ENCODE measurements at places on chromosomes 3 and 15. TPM values are rescaled to one million over a fixed set of nuclear protein-coding genes. Genes with fewer than 3 reads are reported as not detected.

Gene ANKRD63
- 0.14 TPM for polyA plus RNA-seq

Gene SH2D7
- polyA plus RNA-seq = 0.92 TPM

Gene SPG11
- polyA plus RNA-seq = 81.9 TPM

Gene ADCY5
- polyA plus RNA-seq = 37.9 TPM

GRCh38 chr3:191352014-191352413 is 21.7 kb upstream of the UTS2B start:
- no peak for DNase-seq
- no peaks in the 10 kb centered on the region for H3K36me3 ChIP-seq
- H3K27ac ChIP-seq = no peak overlapping the region

DNA sequence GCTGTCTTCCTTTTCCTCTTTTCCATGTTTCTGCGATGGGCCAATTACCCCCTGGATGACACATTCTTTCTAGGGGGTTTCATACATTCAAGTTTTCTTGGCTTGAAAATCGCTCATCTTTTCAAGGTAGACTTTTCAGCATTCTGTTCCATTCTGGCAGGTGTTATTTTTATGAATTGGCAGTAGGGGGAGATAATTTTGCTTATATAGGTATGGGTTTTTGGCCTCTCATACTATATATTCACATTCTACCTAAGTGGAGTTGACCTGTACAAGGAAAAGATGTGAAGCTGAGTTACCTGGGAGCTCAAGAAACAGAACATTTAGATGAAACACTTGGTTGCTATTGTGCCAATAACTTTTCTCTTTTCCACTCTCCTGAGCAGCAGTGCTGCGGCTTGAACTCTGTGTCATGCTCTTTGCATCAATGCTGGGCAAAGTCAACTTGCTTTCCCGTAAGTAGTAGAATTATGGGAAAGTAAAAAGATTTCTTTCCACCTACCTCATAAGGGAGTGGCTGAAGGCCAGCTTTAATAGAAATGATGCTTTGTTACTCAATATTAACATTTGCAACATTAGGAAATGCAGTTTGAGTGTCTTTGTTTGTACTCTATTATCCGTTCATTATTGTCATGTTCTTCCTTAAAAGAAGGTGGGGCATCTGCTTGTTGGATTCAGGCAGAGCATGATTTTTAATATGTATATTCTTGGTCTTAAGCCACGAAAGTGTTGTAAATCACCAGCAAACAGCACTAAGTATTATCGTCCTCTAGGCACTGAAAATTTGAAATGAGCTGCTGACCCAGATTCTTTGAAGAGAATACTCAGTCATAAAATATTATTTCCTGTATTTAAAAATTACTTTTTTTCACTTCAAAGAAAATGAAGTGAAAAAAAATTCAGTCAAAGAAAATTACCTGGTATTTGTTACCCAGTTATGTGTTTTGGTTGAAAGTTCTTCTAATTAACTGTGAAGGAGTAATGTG is 27.7 kb upstream of the MFSD1 start:
- DNase-seq = no peak
- peaks cover 2% of the 10 kb centered on the region for H3K36me3 ChIP-seq

- H3K4me3 ChIP-seq = no peak overlapping the region
- no peak overlapping the region for H3K27ac ChIP-seq
- H3K27me3 ChIP-seq = no peaks in the 10 kb centered on the region
These were observed 171.0 kb downstream of the RBMS3 start for GRCh38 chr3:29451920-29452319.

DNA sequence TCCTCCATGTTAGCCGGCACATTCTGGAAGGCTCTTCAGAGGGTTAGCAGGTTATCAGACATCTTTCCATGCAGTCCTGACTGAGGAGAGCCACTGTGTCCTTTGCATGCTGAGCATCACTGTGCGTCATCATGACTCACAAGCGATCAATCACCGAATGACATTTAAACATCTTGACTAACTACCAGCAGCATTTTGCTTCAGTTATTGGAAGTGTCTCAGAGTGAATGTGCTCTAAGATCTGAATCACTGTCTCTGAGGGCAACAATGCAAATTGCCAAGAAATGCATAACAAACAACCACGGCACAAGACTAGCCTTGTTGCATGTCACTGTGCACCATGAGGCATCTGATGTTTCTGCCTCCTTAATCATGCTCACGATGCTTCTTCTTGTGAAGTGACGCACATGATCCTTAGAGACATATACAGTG is 18.3 kb upstream of the ATP8B4 start:
- H3K27me3 ChIP-seq = no peaks in the 10 kb centered on the region
- no peak overlapping the region for H3K27ac ChIP-seq
- no peak overlapping the region for H3K4me3 ChIP-seq

GRCh38 chr15:39512643-39513042 is 68.2 kb upstream of the THBS1 start:
- no peak overlapping the region for H3K27ac ChIP-seq
- DNase-seq = no peak
- H3K36me3 ChIP-seq = no peaks in the 10 kb centered on the region
- no peak overlapping the region for H3K4me3 ChIP-seq

GRCh38 chr3:141878817-141879216 is 2.4 kb downstream of the ATP1B3 start:
- H3K27ac ChIP-seq = no peak overlapping the region
- H3K36me3 ChIP-seq = no peaks in the 10 kb centered on the region
- H3K4me3 ChIP-seq = no peak overlapping the region
- H3K27me3 ChIP-seq = no peaks in the 10 kb centered on the region
- DNase-seq = no peak

DNA sequence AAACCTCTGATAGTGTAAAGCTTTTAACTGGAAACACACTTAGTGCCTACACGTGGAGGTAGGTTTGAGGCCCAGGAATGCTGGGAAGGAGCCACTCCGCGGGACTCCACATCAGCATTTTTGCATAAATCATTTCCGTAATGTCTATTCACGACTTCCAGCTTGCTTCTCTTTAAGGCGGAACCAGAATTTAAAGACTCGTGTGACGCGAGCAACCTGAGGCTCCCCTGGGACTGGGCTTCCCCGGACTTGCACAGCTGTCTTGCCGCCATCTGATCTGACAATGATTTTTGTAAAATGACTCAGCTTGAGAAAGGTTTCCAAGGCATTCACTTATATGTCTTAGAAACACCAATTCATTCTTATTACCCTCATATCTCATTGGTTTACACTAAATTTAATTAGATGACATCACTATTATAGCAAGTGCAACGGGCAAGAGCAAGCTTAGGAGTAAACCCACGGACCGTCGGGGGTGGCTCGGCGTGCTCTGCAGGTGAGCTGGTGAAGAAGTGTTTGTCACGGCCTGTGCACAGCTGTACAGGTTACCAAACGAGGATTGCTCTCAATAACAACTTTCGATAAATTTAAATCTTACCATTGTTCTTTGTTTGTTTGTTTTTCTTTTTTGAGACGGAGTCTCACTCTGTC is 95.2 kb downstream of the CHSY1 start:
- no peaks in the 10 kb centered on the region for H3K27me3 ChIP-seq
- no peak overlapping the region for H3K27ac ChIP-seq
- no peak overlapping the region for H3K4me3 ChIP-seq
- DNase-seq = no peak
- H3K36me3 ChIP-seq = no peaks in the 10 kb centered on the region
- no peaks in the 10 kb centered on the region for H3K4me1 ChIP-seq

GRCh38 chr3:189974359-189974758 is 146.3 kb downstream of the P3H2 start:
- H3K27ac ChIP-seq = no peak overlapping the region
- H3K4me3 ChIP-seq = no peak overlapping the region
- no peak for DNase-seq

DNA sequence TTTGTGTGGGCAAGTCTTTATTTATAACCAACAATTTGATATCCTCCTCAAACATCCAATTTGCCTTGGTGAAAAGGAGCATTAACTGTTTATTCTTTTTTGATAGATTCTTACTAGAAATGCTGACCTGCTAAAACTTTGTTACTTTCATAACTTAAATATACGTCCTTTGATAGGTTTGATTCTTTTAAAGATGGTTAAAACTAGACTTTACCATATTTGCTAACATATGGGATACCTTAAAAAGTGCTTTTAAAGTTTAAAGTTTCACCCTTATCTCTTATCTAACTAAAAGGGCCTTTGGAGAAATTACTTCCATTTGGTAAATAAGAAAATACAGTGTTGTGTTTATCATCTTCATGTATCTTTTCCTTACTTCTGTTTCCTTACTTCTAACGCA is 266.6 kb upstream of the UBE2E1 start:
- H3K36me3 ChIP-seq = no peaks in the 10 kb centered on the region
- H3K4me3 ChIP-seq = no peak overlapping the region
- H3K27me3 ChIP-seq = no peaks in the 10 kb centered on the region
- DNase-seq = no peak
- H3K4me1 ChIP-seq = no peaks in the 10 kb centered on the region

DNA sequence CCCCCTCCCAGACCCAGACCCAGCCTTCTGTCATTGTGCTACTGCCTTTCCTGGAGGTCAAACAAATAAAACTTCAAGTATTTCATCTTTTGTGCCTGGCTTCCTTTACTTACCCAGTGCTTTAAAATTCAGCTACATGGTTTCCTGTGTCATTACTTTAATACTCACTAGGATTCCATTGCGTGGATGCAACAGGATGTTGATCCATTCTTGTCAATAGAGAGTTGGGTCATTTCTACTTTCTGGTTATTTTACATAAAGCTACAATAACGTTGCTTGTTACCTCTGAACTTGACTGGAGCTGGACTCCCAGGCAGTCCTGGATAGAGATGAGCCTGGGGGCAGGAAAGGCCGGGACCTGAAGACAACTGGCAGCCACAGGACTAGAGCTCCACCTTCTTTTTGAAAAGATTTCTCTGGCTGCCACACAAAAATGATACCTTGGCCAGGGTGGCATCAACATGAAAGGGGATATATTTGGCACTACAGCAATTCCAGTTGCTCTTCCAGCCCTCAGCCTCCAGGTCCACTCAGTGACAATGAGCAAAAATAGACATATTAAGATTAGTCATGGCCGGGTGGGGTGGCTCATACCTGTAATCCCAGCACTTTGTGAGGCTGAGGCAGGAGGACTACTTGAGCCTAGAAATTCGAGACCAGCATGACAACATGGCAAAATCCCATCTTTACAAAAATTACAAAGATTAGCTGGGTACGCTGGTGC is 23.3 kb upstream of the HEG1 start:
- no peak for DNase-seq
- no peak overlapping the region for H3K4me3 ChIP-seq
- H3K36me3 ChIP-seq = no peaks in the 10 kb centered on the region

- no peak overlapping the region for H3K4me3 ChIP-seq
- peak overlapping the region; percentile 7 for H3K27ac ChIP-seq
- H3K4me1 ChIP-seq = no peaks in the 10 kb centered on the region
- no peaks in the 10 kb centered on the region for H3K27me3 ChIP-seq
- no peak for DNase-seq
These were observed 27.5 kb downstream of the FLNB start for GRCh38 chr3:58035524-58036255.

- H3K4me3 ChIP-seq = no peak overlapping the region
- peaks cover 6% of the 10 kb centered on the region for H3K4me1 ChIP-seq
- H3K27me3 ChIP-seq = no peaks in the 10 kb centered on the region
These were observed 105.0 kb downstream of the TPRA1 start for GRCh38 chr3:127485396-127486170.

GRCh38 chr15:40444736-40445135 is 4.0 kb downstream of the BAHD1 start:
- DNase-seq = no peak
- no peaks in the 10 kb centered on the region for H3K36me3 ChIP-seq
- H3K4me1 ChIP-seq = peaks cover 30% of the 10 kb centered on the region
- H3K27ac ChIP-seq = no peak overlapping the region
- H3K27me3 ChIP-seq = peaks cover 6% of the 10 kb centered on the region
- no peak overlapping the region for H3K4me3 ChIP-seq
